ENCODE measurements at places on chromosomes 13 and 19.

- DNase-seq: peak; percentile 27
These were observed 9.8 kb upstream of the SIAH3 start for GRCh38 chr13:45861322-45861721.

- no peak for DNase-seq
These were observed 341.8 kb downstream of the OXGR1 start for GRCh38 chr13:96652506-96652905.

DNA sequence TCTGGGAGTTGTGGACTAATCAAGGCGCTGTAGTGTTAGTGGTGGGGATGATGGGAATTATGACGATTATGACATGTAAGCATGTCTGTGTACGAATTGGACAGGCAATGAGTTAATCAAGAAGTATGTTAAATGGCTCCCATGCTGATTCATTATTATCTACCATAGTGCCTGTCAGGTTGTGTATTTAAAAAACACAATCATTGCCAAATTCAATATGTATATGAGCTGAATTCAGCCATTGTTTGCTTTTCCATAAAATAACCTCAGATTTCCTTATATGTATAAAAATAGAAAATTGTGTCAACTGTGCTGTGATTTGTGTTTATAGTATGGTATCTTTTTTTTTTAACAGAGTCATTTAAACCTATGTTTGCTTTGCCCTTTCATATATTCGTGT is 37.1 kb downstream of the PCCA start:
- no peak for DNase-seq

DNA sequence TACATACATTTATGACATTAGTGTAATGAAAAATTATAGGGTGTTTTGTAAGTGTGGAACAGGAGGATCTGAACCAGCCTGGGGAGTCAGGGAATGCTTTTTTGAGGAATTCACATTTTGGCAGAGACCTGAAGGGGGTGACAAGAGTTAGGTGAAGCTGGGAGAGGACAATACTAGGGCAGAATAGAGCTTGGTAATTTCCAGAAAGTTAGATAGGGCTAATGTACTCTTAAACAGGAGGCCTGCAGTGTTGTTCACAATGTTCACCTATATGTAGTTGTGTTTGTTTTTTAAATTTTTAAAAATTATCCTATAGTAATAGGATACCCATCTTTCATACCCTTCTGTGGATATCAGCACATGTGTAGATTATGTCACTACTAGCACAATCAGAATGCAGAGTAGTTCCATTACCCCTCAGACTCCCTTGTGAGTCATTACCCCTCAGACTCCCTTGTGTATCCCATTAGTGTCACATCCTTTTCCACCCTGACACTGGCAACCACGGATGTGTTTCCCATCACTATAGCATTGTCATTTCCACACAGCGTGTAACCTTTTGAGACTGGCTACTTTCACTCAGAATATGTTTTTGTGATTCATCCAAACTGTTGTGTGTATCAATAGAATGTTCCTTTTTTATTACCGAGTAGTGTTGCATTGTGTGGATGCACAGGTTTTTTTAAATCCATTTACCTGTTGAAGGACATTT is 43.1 kb downstream of the PCCA start:
- DNase-seq: peak; percentile 96

DNA sequence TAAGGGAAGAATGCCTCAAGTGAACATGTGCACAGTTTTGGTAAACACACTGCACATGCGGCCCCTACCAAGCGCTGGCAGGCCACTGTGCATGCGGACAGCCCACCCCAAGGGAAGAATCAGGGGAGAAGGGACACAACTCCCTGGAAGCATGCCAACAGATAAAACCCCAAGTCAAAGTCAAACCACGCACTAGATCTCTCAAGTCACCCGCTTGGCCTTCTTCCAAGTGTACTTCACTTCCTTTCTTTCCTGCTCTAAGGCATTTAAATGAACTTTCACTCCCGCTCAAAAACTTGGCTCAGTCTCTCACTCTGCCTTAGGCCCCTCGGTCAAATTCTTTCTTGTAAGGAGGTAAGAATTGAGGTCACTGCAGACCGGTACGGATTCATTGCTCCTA is 4.6 kb upstream of the RFXAP start:
- no peak for DNase-seq

DNA sequence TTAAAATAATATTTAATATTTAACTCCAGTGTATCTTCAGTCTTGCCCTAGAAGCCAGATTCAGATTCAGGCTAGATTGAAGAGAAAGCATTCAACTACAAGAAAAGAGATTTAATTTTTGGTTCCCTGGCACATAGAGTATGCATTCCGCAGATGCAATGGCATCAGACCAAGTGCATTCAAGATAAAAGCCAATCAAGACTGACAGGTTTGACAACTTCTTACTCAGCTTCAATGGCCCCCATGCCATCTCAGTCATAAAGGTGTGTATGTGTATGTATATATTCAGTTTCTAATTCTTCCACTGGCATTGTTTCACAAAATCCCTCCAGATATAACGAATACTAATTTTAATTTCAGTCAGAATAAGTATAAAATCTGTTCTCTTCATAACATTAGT is 650.8 kb upstream of the GPC6 start:
- no peak for DNase-seq

DNA sequence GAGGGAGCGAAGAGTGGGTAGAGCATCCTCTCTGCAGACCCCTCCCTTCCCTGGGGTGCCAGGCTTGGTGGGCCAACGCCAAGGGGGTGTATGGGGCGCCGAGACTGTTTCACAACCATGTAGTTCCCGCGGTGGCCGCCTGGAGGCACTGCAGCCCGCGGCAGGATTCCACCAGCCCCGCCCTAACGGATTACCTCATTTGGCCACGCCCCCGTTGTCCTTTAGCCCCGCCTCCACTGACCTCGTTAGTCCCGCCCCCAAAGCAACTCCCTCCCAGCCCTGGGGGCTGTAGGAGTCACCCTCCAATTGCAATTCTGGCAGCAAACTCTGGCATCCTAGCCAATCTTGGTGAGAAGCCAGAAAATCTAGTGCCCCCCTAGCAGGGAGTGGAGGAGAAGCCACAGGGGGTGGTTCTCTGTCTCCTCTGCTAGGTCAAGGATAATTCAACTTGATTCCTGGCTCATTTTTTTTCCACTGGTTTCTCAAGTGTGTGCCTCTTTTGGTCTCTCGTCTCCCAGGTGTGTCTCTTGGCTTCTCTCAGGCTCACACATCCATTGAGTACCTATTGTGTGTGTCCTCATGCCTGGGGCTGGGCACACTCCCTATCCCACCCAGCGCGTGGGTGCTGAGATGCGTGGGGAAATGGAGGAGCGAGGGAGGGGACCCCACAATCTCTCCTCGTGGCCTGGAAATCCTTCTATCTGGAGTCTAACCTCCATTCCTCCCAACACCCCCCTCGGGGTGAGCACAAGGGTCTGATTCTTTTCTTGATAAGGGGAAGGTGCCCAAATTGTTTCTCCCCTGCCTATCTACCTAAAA is 2.0 kb downstream of the OLFM2 start:
- peak; percentile 66 for DNase-seq

GRCh38 chr13:114063545-114064449 is 68.6 kb downstream of the RASA3 start:
- peak; percentile 72 for DNase-seq

- no peak for DNase-seq
These were observed 32.2 kb upstream of the ZNF726 start for GRCh38 chr19:23882493-23882892.

GRCh38 chr13:70237131-70237530 is 128.9 kb upstream of the KLHL1 start:
- no peak for DNase-seq

DNA sequence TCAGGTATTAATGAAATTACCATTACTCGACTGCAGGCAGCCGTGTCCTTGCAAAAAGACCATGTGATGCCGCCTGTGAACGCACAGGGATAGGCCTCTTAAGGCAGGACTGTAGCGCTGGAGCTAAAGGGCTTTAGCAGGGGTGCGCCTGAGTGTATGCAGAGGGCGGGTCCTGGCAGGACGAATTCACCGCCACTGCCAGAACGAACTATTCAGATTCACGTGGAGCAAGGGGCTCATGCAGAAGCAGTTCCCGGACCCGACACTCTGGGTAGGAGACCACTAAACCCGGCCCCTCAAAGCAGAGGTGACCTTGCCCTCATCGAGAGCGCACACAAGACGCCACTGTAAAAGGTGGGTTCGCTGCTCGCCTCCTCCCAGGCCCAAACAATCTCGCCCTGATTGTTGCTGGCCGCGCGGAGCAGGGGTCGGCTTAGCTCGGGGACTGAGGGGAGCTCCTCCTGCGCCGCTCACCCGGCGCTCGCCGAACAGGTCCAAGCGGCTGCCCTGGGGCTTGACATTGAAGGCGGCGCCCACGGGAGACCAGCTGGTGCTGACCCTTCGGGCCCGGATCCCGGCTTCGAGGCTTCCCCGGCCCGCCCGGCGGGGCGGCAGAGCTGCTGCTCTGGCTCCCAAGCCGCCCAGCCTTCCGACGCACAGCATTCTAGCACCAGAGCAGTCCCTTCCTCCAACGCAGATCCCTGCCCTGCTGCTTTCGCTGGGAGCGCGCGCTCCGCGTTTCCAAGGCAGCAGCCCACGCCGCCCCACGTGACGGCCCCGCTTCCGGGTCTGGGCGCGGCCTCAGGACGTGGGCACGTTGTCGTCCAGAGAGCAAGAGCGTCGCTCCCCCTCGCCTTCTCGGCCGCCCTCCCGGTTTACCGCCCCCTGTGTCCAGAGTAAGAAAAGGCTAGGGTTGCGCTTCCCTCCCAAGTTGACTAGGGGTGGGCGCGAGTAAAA is at the start of gene MIPEP:
Gene MIPEP (minus strand): TSS at position 743 of the 957 bp plus-strand sequence. CDS start 80 bp downstream, at position 663.
- DNase-seq: peak; percentile 96

GRCh38 chr19:2428321-2428690 is 920 bp upstream of the TIMM13 start:
- DNase-seq: no peak

- peak; percentile 30 for DNase-seq
These were observed 6.8 kb downstream of the KATNAL1 start for GRCh38 chr13:30300596-30300995.

DNA sequence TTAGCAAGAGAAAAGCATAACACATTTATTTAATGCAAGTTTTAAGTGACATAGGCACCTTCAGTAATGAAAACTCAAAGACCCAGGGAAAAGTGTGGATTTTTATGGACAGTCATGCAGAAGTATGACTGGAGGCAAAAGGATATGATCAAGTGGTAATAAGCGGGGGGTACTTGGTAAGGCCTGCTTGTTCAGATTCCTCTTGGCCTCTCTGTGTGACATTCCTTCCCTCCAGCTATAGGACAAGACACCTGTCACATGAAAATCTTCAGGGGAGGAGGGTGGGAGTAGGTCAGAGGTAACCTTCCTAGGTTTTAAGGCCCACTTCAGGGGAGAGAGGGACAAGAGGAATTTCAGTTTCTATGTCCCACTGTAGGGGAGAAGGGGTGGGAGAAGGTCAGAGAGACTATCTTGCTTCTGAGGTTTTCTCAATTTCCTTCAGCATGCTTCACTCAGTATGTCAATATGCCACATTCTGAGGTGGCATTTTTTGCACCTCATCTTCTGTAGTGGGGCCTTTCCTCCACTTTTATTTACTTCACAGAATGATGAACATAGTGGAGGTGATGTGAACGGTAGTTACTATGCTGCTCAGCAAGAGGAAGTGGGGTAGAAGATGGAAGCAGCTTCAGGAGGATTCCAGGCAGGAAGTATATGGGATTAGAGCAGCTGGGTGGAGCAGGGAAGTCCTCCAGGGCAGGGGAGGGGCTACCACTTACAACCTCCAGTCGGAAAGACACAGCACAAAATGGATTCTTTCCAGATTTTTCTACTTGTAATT is 73.2 kb upstream of the RFC3 start:
- no peak for DNase-seq

GRCh38 chr19:18108897-18109296 is 11.3 kb downstream of the MAST3 start:
- no peak for DNase-seq

DNA sequence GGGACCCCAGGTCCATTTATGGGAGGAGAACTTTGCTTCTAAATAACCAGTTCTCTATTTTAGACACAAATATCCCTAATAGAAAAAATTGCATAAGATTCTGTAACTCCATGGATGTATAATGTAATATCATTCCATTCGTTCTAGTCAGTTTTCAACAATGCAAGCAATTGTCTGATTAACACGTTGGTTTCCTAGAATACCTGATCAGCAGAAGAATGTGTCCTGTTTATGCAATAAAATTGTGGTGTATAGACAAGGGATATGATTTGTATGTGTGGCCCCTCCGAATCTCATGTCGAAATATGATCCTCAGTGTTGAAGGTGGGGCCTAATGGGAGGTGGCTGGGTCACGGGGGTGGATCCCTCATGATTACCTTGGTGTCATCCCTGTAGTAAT is 62.1 kb downstream of the RUBCNL start:
- no peak for DNase-seq

GRCh38 chr19:34804115-34804514 is 31.1 kb upstream of the ZNF599 start:
- no peak for DNase-seq

- no peak for DNase-seq
These were observed 8.5 kb upstream of the ZNF823 start for GRCh38 chr19:11747277-11747676.

DNA sequence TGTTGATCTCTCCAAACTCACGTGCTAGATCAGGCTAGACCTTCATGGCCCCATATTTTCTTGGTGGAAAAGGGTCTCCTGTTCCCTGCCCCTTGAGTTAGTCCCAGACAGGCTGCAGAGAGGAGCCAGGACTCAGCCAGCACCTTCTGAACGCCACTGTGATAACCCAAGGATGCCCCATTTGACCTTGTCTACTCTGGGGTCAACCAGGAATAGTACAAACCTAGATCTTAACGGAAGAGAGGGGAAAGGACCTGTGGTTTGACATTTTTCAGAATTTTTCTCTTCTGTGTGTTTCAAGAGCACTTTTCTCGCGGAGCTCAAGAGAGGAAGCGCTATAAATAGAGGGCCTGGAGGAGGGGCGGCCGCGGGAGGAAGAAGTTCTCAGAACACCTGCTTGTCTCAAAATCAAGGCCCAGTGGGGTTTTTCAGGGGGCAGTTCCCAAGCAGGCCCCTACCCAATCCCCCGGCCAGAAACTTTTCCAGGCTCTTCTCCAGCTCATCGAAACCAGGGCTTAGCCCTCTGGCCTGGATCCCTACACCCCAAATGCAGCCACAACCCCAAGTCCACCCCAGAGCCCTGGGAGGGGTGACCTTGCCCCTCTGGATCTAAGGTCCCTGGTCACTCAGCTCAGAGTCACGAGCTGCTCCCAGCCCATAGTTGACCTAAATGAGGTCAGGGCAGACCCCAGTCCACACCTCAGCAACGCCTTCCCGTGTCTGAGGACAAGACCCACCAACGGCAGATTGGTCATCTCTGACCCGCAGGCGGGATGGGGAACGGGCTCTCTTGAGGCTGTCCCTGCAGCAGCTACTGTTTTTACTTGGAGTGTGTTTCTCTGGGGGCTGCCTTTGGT is 75.6 kb upstream of the TM9SF2 start:
- DNase-seq: no peak

- peak; percentile 49 for DNase-seq
These were observed 3.3 kb downstream of the SWSAP1 start for GRCh38 chr19:11377756-11378155.

DNA sequence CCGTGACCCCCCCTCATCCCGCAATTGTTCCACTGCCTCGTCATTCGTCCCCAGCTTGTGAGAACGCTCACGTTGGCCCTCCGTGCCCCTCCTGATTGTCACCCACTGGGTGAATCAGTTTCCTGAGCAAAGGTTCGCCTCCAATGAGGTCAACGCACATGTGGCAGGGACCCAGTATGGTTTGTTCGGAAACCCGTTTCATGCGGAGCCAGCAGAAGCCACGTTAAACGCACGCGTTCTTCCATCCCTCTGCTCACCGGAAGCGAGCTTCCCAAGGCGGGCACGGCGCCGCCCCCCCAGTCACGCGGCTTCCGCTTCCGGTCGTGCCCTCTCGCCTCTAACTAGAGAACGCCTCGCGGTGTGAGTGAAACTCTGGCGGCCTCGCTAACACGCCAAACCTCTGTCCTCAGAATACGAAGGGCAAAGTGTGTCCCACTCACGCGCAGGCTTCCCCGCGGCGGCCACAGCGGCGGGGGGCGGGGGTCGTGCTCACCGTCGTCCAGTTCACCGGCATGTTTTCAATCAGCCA is 18.0 kb upstream of the CFAP97D2 start:
- DNase-seq: peak; percentile 35
